ENCODE measurements at places on chromosomes 1 and 21.

- no peak for DNase-seq
Measured at GRCh38 chr1:59094001-59094400, 202.9 kb upstream of the FGGY start.

DNA sequence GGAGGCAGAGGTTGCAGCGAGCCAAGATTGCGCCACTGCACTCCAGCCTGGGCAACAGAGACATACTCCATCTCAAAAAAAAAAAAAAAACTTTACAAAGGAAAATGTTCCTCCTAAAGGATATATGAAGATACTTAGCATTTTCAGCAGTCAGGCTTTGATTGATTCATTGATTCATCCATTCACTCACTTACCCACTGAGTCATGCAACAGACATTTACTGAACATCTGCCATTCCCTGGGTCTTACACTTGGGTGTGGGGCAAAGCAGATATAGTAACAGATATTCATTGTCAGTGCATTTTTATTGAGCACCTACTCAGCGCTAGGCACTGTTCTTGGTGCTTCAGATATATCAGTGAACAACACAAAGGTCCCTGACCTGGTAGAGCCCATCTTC is 5.6 kb upstream of the LACTBL1 start:
- peak; percentile 7 for DNase-seq

GRCh38 chr1:214135886-214136285 is 145.1 kb upstream of the SMYD2 start:
- no peak for DNase-seq

- no peak for DNase-seq
Measured at GRCh38 chr21:44332383-44332782, 6.8 kb downstream of the CFAP410 start.

- DNase-seq = no peak
Measured at GRCh38 chr1:76948846-76949245, 81.6 kb downstream of the ST6GALNAC5 start.

- no peak for DNase-seq
Measured at GRCh38 chr1:235100194-235100772, 28.4 kb downstream of the TOMM20 start.

- no peak for DNase-seq
Measured at GRCh38 chr21:46607636-46608035, 2.8 kb upstream of the S100B start.

DNA sequence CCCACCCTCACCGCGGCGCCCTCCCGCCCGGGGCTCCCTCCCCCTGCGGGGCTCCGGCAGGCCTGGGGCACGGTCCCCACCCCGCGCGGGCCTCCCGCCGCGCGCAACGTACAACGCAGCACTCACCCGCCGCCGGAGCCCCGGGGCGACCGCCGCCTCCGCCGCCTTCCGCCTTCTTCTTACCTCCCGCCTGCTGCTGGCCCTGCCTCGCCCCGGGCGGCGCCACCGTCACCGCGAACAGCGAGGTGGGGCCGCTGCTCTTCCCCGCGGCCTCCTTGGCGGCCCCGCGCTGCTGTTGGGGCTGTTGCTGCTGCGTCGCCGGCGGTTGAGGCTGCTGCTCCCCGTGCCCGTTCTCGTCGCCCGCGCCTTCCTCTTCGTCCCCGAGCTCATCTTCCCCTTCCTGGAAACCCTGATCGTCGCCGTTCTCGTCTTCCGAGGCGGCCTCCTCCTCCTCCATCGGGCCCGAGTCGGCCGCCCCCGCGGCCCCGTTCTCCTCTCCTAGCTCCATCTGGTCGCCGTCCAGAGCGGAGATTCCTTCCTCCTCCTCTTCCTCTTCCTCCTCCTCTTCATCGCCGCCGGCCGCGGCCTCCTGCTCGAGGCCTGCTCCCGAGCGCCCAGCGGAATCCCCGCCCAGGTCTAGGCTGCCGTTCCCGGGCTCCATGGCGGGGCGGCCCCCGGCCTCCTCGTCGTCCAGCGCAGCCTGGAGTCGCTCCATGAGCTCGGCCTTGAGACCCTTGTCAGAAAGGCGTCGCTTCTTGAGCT is 671 bp downstream of the HNRNPU start:
- DNase-seq = no peak

DNA sequence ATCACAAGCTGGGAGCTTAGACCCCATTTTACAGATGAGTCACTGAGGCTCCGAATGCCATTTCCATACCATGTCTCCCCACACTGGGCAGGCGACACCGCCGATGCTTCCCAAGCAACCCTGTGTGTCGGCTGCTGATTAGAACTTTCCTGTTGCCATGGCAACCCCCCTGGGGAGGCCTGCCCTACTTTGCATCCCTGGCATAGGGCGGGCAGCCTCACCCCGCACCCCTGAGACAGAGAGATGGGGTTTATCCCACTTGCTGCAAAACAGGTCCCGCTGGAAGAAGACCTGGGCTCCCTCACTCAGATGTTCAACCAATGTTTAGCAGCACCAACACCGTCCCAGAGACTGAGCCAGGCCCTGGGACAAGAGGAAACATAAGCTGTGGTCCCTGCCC is 81.5 kb downstream of the CAMK2N1 start:
- DNase-seq = no peak

GRCh38 chr1:168421399-168422004 is 122.3 kb downstream of the XCL2 start:
- no peak for DNase-seq

DNA sequence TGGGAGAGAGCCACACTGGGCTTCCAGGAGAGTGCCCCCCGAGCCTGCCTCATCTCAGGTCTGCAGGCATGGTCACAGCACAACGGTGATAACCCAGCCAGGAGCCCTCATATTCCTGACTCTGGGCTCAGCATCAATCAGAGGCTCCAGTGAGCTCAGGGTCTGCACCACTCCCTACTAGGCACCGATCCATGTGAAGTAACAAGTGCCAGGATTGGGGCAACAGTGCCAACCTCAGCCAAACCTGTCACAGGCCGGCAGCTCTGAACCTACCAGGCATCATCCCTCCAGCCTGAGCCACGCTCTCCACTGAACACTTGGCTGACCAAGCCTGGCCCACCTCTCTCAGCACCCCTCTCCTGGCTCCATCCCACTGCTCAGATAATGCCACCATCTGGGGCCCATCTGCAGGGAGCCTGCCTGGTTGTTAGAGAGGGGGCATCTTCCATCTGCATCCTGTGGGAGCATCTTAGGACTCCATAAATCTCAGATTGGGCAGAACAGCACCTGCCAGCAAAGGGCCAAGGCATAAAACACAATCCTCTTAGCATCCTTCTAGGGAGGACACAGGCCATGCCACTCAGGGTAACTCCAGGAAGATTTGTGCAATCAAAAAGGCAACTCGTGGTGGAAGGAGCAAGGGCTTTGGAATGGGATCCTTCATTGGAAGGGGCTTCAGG is 213.7 kb upstream of the CSF3R start:
- no peak for DNase-seq

- DNase-seq = no peak
Measured at GRCh38 chr1:20164694-20165202, 21.1 kb upstream of the UBXN10 start.

- no peak for DNase-seq
Measured at GRCh38 chr21:38646213-38646837, 148.0 kb upstream of the ERG start.

DNA sequence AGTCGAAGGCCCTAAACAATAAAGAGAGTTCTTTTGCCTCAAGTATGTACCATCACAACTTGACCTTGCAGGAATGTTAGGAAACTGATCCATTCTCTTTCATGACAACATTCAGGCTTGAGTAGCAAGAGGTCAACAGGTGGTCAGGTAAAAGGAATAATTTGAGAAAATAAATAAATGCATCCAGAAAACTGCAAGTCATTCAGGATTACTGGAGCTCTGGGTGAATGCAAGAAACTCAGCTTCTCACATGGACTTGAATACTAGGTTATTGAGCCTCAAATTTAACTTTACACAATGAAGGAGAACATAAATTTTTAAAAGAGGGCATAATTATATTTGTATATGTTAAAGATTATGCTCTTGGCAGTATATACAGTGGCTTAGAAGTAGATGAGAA is 76.5 kb downstream of the TTLL7 start:
- no peak for DNase-seq

GRCh38 chr1:246617768-246618167 is 51.5 kb downstream of the CNST start:
- no peak for DNase-seq

DNA sequence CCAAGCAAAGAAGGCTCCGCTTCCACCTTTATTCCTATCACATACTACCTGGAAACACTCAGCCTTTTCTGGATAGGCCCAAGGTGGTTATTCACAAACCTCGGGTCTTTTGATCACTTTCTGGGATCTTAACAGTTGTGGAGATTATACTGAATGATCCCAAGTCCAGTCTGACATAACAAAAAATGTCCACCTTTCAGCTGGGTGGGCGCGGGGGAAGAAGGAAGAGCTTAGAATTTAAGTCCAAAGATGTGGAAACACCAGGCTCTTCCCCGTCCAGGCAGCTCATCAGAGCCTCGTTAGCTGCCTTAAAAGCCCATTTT is 338 bp upstream of the C1orf53 start:
- DNase-seq = no peak

GRCh38 chr1:1614204-1614953 is 921 bp upstream of the MIB2 start:
- DNase-seq = no peak

GRCh38 chr1:101039245-101039644 is 13.7 kb upstream of the DPH5 start:
- DNase-seq = no peak

DNA sequence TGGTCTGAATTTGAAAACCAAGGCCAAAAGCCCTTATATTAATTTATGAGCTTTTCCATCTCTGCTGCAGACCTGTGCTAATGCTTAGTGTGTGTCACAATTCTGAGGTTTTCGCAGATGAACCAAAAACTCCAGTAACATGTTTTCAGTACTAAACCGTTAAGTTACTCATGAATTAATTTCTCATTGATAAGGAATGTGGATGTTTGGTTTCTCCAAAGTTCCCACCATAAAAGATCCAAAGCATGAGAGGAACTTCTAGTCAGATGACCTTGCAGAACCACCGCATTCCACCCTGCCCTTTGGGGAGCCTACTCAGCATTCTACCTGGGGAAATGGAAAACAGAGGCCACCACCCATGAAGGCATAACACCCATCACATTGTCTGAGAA is 7.5 kb upstream of the LEPR start:
- no peak for DNase-seq

Data from HFF-Myc (cell line).